Stimulated activated CD8-positive, alpha-beta memory T cell treated with anti-CD3 and anti-CD28 coated beads, Interleukin-4, amount 100 ng/mL, for 1 hour (primary cell): ENCODE measurements at places on chromosomes 11 and 22.

DNA sequence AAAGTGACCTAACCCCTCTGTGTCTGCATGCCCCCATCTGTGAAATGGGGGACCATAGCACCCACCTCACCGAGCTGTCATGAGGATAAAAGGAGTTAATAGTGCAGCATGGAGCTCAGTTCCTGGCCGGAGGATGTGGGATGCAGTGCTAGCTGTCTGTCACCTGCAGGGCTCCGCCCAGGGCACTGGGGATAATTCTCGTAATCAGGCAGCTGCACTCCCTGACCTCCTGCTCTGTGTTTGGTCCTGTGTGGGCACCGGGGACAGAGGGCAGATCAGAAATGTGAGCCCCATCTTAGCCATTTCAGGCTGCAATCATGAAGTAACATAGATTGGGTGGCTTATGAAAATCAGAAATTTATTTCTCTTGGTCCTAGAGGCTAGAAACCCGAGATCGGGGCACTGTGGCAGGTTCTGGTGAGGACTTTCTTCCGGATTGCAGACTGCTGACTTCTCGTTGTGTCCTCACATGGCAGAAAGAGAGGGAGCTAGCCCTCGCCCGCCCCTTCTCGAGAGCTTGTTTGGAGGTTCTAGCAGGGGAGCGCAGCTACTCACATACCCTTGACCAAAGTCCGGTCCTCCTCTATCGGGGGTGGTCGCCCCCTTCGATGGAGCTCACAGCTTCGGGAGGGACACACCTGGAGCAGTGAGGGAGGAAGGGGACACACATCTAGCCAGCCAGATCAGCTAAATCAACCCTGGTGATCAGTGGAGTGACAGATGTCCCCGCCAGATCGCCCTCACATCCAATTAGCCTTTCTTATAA lies 3.2 kb downstream of the KCTD17 start:
- DNase-seq = no peak

DNA sequence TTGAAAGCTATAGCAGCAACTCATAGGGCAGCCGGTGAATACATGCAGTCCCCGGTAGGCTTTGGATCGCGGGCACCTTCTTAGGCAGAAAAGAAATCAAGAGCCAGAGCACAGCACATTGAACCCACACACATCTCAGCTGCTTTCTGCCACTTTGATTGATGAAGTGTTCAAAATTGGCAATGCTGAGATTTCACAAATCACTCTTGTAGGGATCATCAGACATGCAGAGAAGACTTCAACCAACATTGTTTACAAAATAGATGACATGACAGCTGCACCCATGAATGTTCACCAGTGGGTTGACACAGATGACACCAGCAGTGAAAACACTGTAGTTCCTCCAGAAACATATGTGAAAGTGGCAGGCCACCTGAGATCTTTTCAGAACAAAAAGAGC lies 350.2 kb upstream of the ARHGAP42 start:
- no peak for DNase-seq

GRCh38 chr11:79054636-79055035 lies 386.2 kb downstream of the TENM4 start:
- no peak for DNase-seq

DNA sequence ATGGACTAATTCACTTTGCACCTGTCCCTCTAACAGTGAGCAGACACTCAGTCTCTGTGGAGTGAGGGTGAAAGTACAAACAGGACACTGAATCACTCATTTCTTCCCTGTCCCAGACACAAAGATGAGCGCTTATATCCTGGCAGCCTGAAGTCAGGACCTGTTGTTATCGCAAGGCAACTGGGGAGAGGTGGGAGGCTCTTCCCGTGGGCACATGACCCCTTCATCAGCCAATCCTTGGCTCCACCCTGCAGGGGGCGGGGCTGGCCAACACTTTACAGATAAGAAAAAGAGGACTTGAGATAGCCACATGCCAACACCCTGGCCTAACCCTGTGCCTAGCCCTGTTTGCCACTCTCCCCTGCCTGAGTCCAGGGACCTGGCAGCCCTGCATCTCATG lies 29.5 kb upstream of the TESMIN start:
- no peak for DNase-seq

- no peak for DNase-seq
Measured at GRCh38 chr11:13567551-13567950, 71.8 kb upstream of the PTH start.

DNA sequence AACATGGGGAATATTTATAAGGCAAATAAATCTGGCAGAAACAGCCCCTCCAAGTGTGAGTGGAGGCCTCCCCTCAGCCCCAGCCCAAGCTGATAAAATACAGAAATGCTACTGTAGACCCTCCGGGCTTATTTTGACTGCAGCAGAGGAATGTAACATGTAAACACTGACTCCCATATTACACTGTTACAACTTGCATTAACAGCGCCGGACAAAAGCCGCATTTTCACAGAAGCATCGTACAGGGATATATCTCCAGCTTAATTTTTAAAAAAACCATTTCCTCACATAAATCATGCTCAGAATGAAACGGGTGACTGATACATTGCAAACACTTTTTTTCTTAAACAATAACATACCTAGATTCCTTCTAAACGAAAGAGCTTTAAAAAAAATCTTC lies 36.6 kb upstream of the COMT start:
- no peak for DNase-seq

DNA sequence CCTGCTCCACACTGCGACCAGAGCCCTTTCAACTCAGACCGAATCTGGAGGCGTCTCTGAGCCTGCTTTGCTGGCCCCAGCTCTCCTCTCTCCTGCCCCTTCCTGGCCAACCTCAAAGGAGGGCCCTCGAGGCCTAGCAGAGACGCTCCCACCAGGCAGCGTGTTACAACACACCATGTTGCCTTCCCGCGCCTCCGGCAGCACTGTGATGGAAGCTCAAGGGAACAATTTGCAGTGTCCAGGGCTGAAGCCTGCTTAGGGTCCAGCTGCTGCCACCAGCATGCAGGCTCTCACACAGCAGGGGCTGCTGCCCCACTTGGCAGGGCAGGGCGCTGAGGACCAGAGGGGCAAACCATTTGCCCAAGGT lies 18.4 kb downstream of the LINC01488 start:
- no peak for DNase-seq

- no peak for DNase-seq
Measured at GRCh38 chr22:46280063-46280817, 12.4 kb downstream of the TTC38 start.

- DNase-seq = no peak
Measured at GRCh38 chr11:11577251-11577855, 44.5 kb downstream of the GALNT18 start.

GRCh38 chr11:16114978-16115871 lies 241.1 kb downstream of the SOX6 start:
- no peak for DNase-seq

- DNase-seq = peak; percentile 49
Measured at GRCh38 chr22:41940832-41941765, 5.9 kb downstream of the CENPM start.

- no peak for DNase-seq
Measured at GRCh38 chr11:101510591-101510990, 73.2 kb downstream of the TRPC6 start.

GRCh38 chr11:67404515-67405195 lies 772 bp downstream of the TBC1D10C start:
- no peak for DNase-seq

- DNase-seq = no peak
Measured at GRCh38 chr11:72174302-72175070, 17.5 kb upstream of the FOLR1 start.

DNA sequence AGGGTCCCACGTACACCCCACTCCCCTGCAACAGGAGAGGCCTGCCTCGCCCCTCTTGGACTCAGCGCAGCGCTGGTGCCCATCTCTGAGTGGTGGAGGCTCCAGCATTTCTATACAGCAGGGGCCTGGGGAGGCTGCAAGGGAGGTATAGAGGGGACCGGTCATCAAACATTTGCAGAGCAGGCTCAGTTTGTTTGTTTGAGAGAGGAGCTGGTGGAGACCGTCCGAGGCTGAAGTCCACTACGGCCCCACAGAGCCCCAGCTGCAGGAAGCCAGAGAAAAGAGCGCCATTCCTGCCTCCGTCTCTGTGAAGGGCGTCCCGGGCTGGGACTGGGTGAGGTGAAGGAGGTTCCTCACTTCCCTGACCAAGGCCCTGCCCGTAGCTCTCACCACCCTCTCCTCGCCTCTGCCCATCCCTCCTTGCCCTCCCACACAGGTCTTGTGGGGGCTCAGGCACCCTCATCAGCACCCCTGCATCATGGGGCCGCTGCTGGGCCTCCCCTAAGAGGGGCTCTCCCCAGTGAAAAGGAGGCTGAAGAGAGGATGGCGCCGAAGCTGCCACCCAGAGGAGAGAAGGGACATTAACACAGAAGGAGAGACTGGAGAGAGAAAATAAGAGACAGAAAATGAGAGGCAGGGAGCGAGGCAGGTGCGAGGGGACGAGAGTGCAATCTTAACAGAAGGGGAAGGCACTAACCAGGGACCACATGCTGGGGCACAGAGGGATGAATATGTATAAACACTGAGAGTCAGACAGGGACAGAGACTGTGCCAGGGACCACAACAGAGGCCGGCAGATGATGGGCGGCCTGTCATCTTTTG lies 24.5 kb downstream of the RPUSD4 start:
- no peak for DNase-seq

GRCh38 chr22:44567846-44568493 lies 69.9 kb upstream of the RTL6 start:
- no peak for DNase-seq

GRCh38 chr11:95835351-95835750 lies 45.1 kb downstream of the CEP57 start:
- no peak for DNase-seq

DNA sequence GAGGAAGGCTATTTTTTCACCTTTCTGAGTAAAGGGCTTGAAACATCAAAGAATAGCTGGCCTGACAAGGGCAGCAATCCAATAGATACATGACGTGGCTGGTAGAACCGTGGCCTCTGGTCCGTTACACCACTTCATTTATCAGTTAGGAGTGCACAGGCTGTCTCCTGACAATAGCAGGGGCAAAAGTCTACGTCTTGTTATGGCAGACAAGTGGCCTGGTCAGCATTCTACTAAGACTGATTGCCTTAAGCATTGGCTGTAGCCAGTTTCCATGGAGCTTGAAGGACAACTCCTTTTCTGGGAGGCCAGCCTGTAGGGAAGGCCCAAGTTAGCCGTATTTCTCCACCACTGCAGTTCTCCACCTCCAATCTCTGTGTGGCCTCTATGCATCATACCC lies 9.2 kb upstream of the GDPD4 start:
- DNase-seq = no peak

- no peak for DNase-seq
Measured at GRCh38 chr11:58788355-58789023, 56.0 kb downstream of the GLYATL2 start.

DNA sequence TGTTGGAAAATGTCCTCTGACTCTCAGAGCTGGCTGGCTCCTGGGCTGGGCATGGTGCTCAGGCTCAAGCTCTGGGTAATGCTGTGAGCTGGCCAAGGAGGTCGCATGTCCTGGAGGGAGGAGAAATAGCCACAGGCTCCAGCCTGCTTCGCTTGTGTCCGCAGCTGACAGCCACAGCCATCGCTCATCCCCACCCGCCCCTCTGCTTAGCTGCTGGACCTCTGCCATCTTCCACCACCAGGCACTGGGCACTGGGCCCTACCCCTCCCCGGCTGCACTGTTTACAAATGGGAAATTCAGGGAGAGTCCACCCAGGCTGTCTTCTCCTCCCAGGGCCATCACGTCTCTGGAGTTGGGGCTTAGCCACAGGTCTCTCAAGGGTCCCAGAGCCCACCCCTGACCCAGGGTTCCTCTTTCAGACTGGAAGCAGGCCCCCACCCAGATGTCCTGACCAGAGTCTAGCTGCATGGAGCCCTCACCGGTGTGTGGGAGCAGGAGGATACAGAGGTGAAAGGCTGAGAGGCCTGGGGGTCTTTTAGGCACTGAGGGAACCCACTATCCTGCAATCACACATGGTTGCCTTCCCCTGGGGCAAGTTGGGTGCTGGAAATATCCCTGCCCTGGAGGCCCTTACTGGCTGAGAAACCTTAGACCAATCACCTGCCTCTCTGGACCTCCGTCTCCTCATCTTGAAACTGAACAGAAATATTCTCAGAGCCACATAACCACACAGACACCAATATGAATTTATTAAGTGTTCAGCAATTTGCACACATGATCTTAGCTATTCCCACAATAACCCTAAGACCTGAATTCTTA lies 62.7 kb downstream of the CD82 start:
- no peak for DNase-seq

DNA sequence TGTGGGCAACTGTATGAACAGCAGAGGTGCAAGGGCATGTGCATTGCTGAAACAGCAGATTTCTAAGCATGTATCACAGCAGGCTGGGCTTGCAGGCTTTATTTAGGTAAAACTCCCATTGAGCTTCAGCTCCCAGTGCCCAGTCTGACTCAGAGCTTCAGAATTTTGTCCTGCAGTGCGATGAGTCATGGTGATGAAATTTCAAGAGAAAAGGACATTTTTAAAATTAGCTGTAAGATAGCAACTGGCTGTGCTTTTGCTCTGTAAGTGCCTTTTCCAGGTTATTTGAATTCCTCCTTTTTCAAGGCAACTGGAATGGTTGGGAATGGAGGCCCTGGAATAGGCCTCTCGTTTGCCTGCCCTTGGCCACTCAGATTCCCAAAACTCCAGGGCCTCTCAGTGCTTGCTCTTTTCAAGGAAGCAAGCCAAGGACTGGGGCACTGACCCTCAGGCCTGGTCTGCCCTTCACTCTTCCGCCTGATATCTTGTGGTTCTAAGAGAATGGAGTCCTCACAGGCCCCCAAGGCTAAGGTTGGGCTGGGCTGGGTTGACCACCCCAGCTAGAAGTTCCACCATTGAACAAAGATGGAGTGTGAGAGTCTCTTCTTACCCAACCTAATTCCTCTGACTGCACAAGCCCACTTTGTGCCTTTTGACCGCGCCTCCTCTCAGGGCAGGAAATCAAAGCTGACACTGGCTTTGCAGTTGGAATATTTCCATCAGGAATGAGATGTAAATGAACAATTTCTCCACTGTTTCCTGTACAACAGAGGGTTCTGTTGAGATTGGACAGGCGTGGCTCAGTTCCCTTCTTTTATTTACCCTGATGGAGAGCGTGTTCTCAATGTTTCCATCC lies 59.5 kb upstream of the PRSS23 start:
- DNase-seq = no peak

DNA sequence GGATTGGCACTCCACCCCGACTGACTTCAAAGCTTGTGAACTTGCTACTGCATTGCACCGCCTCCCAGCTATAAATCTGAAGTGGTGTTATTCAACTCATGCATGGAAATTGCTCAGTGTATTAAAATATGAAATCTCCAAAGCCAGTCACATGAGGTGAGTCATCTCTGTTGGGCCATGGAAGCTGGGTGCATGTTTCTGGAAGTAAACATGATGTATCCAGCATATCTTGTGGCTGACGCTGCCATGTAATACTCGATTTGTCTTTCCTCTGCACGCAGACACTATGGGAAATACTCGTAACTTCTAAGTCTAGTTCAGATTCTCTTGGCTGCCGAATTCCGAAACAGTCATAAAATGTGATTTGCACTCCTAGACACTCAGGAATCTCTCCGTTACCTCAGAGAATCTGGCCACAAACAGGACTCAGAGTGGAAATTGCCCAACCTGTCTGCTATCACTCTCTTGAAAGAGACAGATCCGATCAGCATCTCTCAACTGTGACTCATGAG lies 154.9 kb upstream of the MPPED2 start:
- no peak for DNase-seq

- no peak for DNase-seq
Measured at GRCh38 chr11:117750916-117751662, 45.9 kb downstream of the DSCAML1 start.
